ENCODE measurements at places on chromosomes 7 and 10.

DNA sequence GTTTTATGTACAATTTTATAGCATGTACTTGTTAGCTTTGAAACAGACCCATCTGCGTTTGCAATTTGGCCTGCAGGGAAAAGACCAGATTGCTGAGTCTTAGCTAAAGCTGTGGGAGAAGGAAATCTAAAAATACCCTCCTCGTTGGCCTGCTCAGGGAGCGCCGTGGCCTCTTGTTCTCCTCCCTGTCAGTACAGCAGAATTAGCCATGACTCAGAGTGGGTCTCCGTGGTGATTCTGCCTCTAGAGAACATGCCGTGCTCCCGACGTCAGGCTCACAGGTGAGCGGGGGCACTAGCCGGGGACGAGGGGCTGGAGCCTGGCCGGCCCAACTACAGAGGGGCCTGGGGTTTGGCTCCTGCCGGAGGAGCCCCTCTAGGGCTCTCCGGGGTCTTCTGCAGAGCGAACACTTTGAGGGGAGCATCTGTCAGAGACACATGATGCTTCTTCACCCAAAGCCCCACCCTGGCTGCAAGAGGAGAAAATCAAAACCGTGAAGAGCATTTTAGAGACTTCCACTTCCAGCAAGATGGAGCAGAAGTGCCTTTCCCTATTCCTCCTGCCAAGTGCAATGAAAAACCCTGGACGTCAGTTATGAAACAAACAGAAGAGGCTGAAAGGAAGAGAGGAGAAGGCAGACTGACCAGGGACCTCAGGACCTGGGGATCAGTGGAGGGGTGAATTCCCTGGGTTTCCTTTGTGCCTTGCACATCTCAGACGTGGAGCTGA lies 98.9 kb downstream of the LHPP start:
- peak; percentile 86 for DNase-seq

GRCh38 chr10:42783181-42783549 lies 570 bp downstream of the BMS1 start:
- no peak for DNase-seq

DNA sequence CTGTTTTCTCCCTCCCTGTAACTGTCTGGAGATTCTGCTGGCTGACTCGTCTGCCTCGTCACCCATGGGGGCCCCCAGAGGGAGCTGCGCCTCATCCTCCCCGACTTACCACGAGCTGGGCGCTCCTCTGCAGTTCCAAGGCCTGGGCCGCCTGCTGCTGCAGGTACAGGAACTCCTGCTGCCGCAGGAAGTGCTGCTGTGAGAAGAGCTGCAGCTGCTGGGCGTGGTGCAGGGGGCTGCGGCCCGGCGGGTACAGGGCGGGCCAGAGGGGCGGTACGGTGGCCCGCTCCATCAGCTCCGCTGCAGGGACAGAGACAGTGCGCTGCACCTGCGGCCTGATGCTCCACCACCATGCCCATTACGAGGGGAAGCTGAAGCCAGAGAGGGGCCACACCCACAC lies 47.7 kb downstream of the TNRC18 start:
- no peak for DNase-seq

DNA sequence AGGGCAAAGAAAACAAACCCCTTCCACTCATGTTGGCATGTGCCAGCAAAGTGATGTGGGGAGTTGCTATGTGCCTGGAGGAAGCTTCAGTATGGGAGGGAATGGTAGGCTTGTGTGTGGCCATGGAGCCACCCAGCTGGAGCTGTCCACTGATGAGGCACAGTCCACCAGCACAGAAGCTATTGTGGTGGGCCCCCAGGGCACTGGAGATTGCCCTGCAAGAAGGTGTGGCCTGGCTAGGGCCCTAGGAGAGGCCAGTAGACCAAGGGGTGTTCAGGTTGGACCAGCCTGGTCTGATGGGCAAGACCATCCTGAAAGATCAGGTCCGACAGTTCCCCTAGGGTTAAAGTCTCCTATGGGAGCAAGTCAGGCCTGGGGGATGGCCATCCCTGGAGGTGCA lies 22.1 kb upstream of the KEL start:
- no peak for DNase-seq

- DNase-seq: peak; percentile 30
Observed at GRCh38 chr7:91636129-91636724, 244.3 kb downstream of the MTERF1 start.

GRCh38 chr10:33617381-33618080 lies 283.1 kb upstream of the NRP1 start:
- no peak for DNase-seq

DNA sequence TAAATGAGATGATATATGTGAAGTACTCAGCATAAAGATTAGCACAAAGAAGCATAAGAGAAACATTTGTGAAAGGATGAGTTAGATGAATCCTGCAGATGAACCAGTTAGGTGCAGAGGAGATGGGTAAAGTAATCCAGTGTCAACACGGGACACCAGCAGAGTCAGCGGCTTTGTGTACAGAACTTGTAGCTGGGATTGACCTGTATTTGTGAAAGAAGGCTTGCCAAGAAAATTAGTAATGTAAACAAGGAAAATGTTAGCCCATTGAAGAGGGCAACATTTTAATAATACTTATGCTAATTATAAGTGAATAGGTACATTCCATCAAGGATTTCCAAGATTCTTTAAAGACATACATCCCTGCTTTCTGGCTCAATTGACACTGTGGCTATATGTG lies 255.7 kb downstream of the PTEN start:
- DNase-seq: no peak

DNA sequence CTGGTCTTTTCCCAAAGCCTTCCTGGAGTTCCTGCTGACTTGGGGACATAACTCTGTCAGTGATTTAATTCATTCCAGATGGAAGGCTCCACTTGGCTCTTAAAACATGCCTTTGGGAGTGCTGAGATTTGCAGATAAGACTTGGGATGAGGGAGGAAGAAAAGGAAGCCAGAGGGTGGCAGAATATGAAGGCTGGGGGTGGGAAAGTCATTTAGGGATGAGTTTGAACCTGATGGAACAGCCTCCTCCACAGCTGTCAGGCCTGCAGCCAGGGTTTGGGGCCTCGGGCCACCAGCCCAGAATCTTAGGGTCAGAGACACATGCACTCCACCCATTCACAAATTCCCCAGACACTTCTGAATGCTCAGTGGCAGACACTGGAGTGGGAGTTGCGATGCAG lies 28.4 kb upstream of the EIF5AL1 start:
- DNase-seq: peak; percentile 80

GRCh38 chr7:20279979-20280378 lies 50.7 kb upstream of the ITGB8 start:
- DNase-seq: no peak

DNA sequence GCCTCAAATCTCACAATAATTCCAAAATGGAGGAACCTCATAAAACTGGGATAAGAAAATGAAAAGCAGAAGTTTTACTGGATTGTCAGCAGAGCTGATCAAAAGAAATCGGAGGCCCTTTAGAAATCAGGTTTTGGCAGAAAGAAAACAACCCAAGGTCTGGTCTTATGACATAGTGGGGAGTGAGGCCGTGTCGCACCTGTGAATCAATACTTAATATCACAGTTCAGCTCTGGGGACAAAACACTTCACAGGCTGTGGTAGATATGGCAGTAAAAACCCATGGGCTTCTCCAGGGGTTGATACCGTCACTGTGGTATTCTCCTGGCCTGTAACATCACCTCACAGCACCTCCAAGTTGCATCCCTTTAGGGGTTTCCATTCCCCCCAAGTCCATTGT lies 6.5 kb upstream of the MALSU1 start:
- DNase-seq: no peak

- DNase-seq: no peak
Observed at GRCh38 chr7:4642468-4643203, 39.5 kb upstream of the FOXK1 start.

Measured in myocyte (in vitro differentiated cells).